ENCODE measurements at places on chromosomes 1 and 21.
A peak's percentile ranks its signal among the peaks of the same experiment; 100 is the strongest.

- peaks cover 20% of the 10 kb centered on the region for H3K4me1 ChIP-seq
- no peaks in the 10 kb centered on the region for H3K27me3 ChIP-seq
- H3K36me3 ChIP-seq, result peaks cover 44% of the 10 kb centered on the region
- no peak overlapping the region for H3K27ac ChIP-seq
Observed at GRCh38 chr1:17432412-17432811, 7.1 kb downstream of the RCC2 start.

- H3K4me1 ChIP-seq, result no peaks in the 10 kb centered on the region
- H3K27me3 ChIP-seq, result peaks cover 6% of the 10 kb centered on the region
- no peak overlapping the region for H3K27ac ChIP-seq
Observed at GRCh38 chr1:186476264-186477040, 15.5 kb upstream of the PDC start.

GRCh38 chr1:182135946-182136345, 74.4 kb upstream of the ZNF648 start:
- H3K36me3 ChIP-seq, result no peaks in the 10 kb centered on the region
- peaks cover 3% of the 10 kb centered on the region for H3K4me1 ChIP-seq
- H3K27me3 ChIP-seq, result peaks cover 3% of the 10 kb centered on the region
- H3K4me3 ChIP-seq, result no peak overlapping the region
- H3K27ac ChIP-seq, result no peak overlapping the region

- peaks cover 3% of the 10 kb centered on the region for H3K27me3 ChIP-seq
- H3K4me1 ChIP-seq, result no peaks in the 10 kb centered on the region
- H3K27ac ChIP-seq, result no peak overlapping the region
- no peaks in the 10 kb centered on the region for H3K36me3 ChIP-seq
Observed at GRCh38 chr1:157442065-157442464, 110.2 kb downstream of the FCRL5 start.

DNA sequence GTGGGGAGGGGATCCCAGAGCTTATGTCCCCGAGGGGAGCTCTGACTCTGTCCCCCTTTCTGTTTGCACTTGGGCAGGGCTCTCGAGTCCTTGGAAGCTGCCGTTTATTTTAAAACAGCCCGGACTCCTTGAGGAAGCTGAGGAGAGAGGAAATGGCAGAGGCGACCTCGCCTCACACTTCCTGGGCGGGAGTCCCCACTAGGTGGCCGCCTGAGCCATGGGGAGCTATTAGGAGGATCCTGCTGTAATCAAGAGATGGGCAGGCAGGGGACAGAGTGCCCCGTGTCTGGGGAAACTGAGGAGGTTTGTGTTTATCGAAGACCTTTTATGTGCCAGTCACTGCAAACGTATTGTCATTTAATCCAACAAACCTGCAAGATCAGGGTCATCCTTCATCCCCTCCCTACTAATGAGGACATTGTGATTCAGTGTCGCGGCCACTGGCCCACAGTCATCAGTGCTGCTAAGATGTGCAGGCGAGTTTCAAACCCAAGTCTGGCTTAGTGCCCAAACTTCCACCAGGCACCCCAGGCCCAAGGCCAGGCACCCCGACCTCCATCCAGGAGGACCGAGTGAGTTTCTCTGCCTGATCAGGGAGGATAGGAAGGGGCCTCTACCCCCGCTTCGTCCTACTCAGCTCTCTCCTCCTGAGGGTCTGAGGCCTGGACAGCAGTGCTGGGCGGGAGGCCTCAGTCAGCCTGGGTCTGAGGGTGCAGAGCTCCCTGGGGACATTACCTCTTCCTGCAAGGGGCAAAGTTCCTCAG, 316.9 kb upstream of the VAMP3 start:
- H3K4me1 ChIP-seq, result peaks cover 3% of the 10 kb centered on the region
- no peaks in the 10 kb centered on the region for H3K36me3 ChIP-seq
- H3K4me3 ChIP-seq, result no peak overlapping the region
- H3K27ac ChIP-seq, result no peak overlapping the region
- DNase-seq, result no peak
- H3K27me3 ChIP-seq, result peaks cover 2% of the 10 kb centered on the region

- H3K36me3 ChIP-seq, result no peaks in the 10 kb centered on the region
- no peak for DNase-seq
- H3K4me1 ChIP-seq, result peaks cover 14% of the 10 kb centered on the region
Observed at GRCh38 chr1:210448297-210448892, 119.7 kb downstream of the HHAT start.

DNA sequence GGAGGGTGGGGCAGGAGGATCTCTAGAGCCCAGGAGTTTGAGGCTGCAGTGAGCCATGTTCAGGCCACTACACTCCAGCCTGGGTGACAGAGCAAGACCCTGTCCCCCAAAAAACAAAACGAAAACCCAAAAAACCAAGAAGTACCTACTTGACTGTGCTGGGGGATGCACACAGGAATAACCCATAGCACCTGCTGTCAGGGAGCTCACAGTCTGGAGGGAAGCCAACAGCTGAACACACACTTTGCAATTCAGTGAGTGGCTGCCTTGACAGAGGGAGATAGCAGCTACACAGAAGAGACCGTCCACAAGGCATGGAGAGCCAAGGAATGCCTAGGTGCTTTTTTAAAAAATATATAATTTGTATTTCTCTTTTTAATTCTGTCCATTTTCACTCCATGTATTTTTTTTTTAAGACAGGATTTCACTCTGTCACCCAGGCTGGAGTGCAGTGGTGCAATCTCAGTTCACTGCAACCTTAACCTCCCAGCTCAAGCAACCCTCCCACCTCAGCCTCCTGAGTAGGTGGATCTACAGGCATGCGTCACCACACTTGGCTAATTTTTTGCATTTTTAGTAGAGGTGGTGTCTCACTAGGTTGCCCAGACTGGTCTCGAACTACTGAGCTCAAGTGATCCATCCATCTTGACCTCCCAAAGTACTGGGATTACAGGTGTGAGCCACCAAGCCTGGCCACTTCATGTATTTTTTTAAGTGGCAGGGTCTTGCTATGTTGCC, 68.7 kb downstream of the NID1 start:
- DNase-seq, result no peak
- H3K27ac ChIP-seq, result peak overlapping the region; percentile 36
- H3K36me3 ChIP-seq, result peaks cover 8% of the 10 kb centered on the region
- H3K4me1 ChIP-seq, result peaks cover 45% of the 10 kb centered on the region

- H3K36me3 ChIP-seq, result no peaks in the 10 kb centered on the region
- DNase-seq, result no peak
- no peak overlapping the region for H3K27ac ChIP-seq
- no peaks in the 10 kb centered on the region for H3K4me1 ChIP-seq
- no peak overlapping the region for H3K4me3 ChIP-seq
- no peaks in the 10 kb centered on the region for H3K27me3 ChIP-seq
Observed at GRCh38 chr1:85862456-85862855, 154.2 kb upstream of the ZNHIT6 start.

DNA sequence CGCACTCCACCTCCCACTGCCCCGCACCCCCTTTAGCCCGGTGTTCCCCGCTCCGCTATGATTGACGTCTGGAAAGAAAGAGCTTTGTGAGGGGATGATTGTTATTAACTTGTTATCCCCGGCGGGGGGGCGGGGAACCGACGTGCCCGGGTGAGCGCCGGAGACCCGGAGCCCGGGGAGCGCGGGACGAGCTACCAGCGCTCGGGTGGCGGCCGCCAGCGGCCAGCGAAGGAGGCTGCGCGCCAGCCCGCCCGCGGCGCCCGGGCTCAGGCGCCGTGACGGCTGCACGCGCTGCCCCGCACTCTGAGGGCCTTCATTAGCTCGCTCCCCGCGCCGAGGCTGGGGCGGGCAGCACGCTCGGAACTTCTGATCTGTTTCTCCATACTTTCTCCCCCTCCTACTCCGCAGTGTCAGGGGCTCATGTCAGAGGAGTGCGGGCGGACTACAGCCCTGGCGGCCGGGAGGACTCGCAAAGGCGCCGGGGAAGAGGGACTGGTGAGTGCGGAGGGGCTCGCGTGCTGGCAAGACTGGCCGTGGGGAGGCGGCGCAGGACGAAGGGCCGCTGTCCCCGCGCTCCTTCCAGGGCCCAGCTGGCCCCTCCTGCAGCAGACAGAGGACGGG, 2.1 kb downstream of the LHX8 start:
- H3K27me3 ChIP-seq, result peaks cover 74% of the 10 kb centered on the region
- peaks cover 9% of the 10 kb centered on the region for H3K4me1 ChIP-seq
- no peak overlapping the region for H3K27ac ChIP-seq
- no peak overlapping the region for H3K4me3 ChIP-seq
- DNase-seq, result no peak

GRCh38 chr1:185409345-185409744, 92.3 kb upstream of the IVNS1ABP start:
- peaks cover 7% of the 10 kb centered on the region for H3K36me3 ChIP-seq
- no peak overlapping the region for H3K27ac ChIP-seq
- H3K4me1 ChIP-seq, result peaks cover 11% of the 10 kb centered on the region
- peaks cover 6% of the 10 kb centered on the region for H3K27me3 ChIP-seq
- no peak overlapping the region for H3K4me3 ChIP-seq
- DNase-seq, result no peak

DNA sequence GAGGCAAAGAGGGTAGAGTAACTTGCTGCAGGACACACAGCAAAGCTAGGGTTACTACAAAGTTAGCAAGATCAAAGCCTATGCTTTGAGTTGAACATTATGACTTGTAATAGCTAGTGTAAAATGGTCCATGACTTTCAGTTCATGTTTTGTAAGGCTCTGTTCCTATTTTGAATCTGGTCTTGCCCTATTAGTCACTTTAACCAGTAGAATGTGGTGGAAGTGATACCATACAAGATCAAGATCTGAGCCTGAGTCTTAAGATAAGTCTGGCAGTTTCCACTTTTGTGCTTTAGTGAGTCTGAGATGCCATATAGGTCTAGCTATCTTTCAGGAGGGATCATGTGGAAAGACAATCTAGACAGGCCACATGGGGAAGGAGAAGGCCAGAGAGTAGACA, 282.1 kb upstream of the BRINP3 start:
- no peak overlapping the region for H3K4me3 ChIP-seq
- no peak overlapping the region for H3K27ac ChIP-seq
- no peaks in the 10 kb centered on the region for H3K27me3 ChIP-seq
- no peak for DNase-seq

GRCh38 chr1:115761601-115762302, 6.8 kb downstream of the CASQ2 start:
- H3K36me3 ChIP-seq, result no peaks in the 10 kb centered on the region
- no peaks in the 10 kb centered on the region for H3K27me3 ChIP-seq
- no peak overlapping the region for H3K4me3 ChIP-seq
- no peaks in the 10 kb centered on the region for H3K4me1 ChIP-seq
- no peak for DNase-seq
- H3K27ac ChIP-seq, result no peak overlapping the region

- H3K27ac ChIP-seq, result no peak overlapping the region
- H3K4me1 ChIP-seq, result no peaks in the 10 kb centered on the region
- H3K4me3 ChIP-seq, result no peak overlapping the region
- no peaks in the 10 kb centered on the region for H3K36me3 ChIP-seq
- peaks cover 4% of the 10 kb centered on the region for H3K27me3 ChIP-seq
- no peak for DNase-seq
Observed at GRCh38 chr1:178648151-178648550, 76.9 kb upstream of the RALGPS2 start.

- no peak overlapping the region for H3K4me3 ChIP-seq
- no peak overlapping the region for H3K27ac ChIP-seq
- no peaks in the 10 kb centered on the region for H3K27me3 ChIP-seq
- DNase-seq, result no peak
- peaks cover 22% of the 10 kb centered on the region for H3K36me3 ChIP-seq
Observed at GRCh38 chr1:53314606-53315005, 13.3 kb downstream of the LRP8 start.

- no peaks in the 10 kb centered on the region for H3K36me3 ChIP-seq
- H3K27me3 ChIP-seq, result no peaks in the 10 kb centered on the region
- DNase-seq, result no peak
- H3K4me1 ChIP-seq, result no peaks in the 10 kb centered on the region
Observed at GRCh38 chr1:202592146-202592545, 118.1 kb downstream of the SYT2 start.

GRCh38 chr1:33042831-33043230, 6.1 kb upstream of the AK2 start:
- DNase-seq, result no peak
- H3K27ac ChIP-seq, result no peak overlapping the region
- no peaks in the 10 kb centered on the region for H3K27me3 ChIP-seq
- no peak overlapping the region for H3K4me3 ChIP-seq
- H3K36me3 ChIP-seq, result no peaks in the 10 kb centered on the region
- peaks cover 17% of the 10 kb centered on the region for H3K4me1 ChIP-seq

- H3K4me1 ChIP-seq, result peaks cover 1% of the 10 kb centered on the region
- H3K4me3 ChIP-seq, result no peak overlapping the region
- peaks cover 22% of the 10 kb centered on the region for H3K27me3 ChIP-seq
- H3K36me3 ChIP-seq, result no peaks in the 10 kb centered on the region
- DNase-seq, result no peak
Observed at GRCh38 chr1:36493524-36493923, 10.8 kb upstream of the CSF3R start.
